NCI-H2029 (cell line): ENCODE measurements at places on chromosomes 4 and X.
A peak's percentile ranks its signal among the peaks of the same experiment; 100 is the strongest.

DNA sequence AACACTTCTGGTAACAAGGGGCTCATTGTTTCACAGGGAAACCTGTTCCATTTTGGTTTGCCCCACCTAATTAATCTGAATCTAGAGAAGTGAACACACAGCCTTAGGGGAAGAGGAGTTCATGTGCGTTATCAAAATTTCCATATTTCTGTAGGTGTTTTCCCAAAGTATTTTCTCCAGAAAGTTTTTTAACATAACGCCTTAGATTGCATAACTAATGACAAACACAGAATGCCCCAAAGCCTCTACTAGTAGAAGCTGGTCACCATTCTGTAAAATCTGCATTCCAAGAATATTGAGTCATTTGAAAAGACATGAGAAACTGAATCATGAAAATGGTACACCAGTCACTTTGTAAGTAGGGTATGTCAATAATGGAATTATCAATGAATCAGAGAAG, 41.1 kb downstream of the IL13RA2 start:
- no peak for DNase-seq

DNA sequence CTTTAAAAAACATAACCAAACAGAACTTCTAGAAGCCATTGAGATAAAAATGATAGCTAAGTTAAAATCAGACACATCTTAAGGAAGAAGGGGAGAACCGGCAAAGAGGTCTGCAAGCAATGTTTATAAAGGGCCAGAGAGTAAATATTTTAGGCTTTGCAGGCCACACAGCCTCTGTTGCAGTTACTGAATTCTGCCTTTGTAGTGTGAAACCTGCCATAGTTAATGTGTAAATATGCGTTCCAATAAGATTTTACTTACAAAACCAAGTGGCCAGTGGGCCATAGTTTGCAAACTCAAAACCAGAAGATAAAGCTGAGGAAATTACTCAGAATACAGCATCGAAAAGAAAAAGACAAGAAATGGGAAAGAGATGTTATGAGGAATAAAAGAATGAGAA, 33.6 kb downstream of the CHM start:
- DNase-seq = no peak

DNA sequence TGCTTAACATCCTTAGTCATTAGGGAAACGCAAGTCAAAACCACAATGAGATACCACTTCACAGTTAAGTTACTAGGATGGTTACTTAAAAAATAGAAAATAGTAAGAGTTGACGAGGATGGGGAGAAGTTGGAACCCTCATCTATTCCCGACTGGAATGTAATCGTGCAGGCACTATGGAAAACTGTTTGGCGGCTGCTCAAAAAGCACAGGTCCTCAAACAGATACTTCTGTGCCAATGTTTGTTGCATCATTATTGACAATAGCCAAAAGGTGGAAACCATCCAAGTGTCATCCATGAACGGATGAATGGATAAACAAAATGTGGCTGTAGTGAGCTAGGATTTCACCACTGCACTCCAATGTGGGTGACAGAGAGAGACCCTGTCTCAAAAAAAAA, 11.7 kb downstream of the CTAG1B start:
- DNase-seq = peak; percentile 81

- no peak for DNase-seq
These were observed 4.1 kb downstream of the SH3RF1 start for GRCh38 chr4:169266661-169267060.

GRCh38 chr4:113978561-113979147, 793 bp downstream of the ARSJ start:
- no peak for DNase-seq

DNA sequence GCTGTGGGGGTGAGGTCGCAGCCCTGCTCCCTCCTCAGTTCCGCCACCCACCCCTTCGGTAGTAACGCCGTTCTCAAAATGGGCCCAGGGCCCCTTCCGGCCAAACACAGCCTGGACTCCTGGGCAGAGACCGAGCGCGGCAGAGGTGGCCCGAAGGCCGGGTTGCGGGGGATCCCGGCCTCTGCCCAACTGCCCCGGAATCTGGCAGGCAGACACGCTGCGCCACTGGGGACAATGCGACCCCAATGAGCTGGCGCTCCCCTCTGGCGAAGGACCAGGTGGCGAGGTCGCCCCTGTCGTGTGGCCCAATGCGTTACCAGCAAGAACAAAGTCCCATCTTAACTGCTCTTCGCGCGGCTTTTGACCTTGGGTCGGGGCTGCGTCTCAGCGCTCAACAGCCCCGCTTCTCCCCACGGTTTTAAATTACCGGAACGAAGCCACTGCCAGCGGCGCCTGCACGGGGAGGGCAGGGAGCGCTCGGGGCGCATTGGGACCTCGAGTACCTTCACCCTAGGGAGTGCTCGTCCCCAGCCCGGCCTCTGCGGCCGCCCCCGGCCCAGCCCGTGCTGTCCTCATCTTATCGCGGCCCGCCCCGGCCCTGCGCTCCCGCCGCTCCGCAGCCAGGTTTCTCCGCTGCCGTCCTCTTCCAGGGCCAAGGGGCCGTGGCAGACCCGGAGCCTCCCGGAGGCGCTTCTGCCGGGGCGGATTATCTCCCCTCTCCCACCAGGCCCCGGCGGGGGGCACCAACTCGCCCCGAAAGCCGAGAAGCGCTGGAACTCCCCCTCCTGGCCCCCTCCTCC, 22.2 kb upstream of the HMX1 start:
- no peak for DNase-seq

- DNase-seq = no peak
These were observed 33.1 kb downstream of the FTHL17 start for GRCh38 chrX:31038575-31039326.

DNA sequence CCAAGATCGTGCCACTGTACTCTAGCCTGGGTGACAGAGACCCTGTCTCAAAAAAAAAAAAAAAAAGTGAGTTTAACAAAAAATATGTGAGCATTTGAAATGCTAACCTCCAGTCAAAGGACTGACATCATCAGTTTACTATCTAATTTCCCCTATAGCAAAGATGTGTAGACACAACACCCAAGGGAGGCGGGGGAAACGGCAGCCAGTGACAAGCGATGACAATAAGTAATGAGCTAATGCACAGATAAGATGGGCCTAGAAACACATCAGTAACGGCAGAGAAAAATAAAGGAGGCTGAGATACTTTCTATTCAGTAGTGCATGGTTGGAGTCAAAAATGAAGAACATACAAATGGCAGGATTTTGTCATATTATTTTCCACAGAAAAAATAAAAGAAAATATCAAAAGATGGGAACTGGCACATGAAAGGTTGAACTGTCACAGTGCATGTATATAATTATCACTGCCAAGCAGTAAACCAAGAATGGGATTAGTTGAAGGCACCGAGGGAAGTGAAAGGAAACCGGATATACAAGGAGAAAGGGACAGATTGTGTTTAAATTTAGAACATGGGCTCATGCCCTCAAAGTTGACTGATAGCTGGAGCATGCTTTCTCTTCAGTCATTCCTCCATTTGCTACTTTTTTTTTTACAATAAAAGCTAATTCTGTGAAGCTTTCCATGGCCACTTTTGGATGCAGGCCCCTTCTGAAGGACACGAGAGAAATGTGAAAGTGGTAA, 41.8 kb downstream of the IGFBP7 start:
- no peak for DNase-seq

DNA sequence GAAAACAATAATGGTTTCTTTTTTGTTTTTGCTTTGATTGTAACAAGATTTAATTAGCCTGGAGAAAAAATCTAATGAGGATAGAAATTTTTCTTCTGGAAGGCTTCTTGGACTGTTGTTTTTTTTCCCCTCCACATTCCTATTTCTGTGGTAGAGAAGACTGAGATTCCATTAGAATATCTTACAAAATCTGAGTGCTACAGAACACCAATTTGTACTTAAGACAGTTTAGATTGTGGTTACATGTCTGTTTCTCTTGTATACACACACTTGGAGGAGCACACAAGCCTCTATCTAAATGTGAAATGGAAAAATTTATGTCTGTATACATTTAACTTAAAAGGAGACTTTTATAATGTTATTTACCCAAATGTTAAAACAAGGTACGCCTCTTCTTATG, 176.9 kb upstream of the ARSJ start:
- no peak for DNase-seq

DNA sequence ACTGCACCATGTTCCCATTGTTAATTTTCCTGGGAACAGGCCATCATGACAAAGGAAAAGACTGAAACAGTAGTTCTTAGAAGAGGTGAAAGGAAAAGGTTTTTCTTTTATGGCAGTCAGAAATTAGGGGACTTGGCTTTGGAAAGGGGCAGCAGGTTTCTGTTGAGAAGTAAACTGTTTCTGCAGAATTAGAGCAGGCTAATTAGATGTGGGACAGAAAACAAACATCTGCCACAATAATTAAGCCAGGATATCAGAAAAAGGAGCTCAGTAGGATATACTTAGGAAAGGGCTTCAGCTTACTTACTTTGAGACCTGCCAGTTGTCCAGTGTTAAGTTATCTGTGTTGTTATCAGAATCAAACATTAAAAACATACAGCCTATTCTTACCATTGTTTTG, 36.7 kb upstream of the STPG2 start:
- DNase-seq = no peak

DNA sequence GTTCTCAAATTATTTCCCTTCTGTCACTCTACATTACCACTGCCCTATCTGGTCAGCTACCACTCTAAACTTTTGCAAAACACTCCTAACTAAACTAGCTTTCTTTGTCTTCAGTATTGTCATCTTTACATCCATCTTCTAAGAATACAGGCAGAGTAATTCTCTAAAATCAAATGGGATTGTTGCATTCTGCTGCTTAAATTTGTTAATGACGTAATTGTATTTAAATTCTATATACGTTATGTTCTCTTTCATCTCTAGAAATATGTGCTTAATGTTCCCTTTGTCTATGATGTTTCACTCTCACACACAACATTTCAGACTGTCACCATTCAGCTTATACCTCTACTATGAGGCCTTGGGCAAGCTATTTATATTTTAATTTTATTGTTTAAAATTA, 1041.1 kb upstream of the POU3F4 start:
- no peak for DNase-seq

DNA sequence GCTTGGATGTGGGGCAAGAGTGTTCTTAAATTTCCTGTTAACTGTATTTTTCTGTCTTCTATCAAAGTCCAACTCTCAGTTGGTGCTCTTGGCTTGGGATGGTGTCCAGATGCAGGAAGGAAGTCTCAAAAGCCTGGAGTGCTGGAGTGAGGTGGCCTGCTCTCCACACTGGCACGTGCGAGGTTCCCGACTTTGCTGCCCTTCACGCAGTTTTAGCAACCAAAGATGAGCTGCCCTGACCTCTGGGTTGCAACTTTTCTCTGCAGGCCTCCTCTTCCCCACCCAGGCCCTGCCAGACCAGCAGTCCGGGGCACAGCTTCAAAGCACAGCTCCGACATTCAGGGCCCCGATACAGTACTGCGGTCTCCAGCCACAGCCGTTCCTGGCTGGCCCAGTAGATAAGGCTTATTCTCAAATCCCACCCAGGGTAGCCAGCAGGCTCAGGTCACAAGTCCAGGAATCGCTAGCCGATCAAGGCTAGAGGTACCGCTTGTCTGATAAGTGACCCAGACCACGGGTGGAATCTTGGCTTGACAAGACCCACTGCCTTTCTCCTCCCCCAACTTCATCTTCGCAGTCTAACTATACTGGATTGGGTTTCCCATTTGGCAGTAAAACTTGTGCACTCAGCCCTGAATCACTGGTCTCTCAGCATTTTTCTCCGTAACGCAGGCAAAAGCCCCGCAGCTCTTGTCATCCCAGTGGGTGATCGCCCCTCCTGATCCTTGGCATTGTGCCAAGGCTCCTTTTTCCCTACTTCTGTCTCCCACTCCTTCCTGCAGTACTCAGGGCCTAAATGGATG, 21.8 kb upstream of the JADE1 start:
- no peak for DNase-seq

DNA sequence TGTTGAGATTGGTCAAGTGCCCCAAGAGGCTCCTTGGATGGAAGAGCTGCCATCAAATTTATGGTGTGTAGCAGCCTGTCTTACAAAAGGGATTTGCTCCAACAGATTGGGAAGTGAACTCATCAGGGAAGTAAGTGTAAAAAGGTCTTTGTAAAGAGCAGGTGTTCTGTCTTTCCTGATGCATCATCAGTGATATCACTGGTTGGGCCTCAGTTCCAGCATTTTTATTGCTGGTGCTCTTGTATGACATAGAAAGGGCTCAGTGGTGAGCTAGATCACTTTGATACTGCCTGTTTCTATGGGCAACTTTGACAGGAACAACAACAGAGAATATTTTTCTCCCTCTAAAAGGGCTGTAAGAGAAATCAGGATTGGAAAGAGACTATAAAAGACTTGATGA, 8.7 kb upstream of the GABRE start:
- DNase-seq = no peak
